Omental fat pad (tissue), 4 donors: ENCODE measurements at places on chromosomes 3 and 15.

DNA sequence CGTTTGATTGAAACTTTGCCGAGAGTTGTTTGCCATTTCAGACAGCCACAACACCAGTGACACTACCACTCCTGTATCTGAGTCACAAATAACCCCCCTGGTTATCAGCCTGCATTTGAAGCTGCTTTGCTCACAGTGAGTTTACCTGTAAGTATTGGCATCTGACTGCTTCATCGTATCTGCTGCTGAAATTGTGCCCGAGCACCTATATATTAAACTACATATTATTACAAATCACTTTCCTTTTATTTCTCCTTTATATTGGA, 39.2 kb upstream of the SPSB4 start:
- DNase-seq = no peak

GRCh38 chr3:169384573-169384972, 278.9 kb downstream of the MECOM start:
- no peak for DNase-seq

- DNase-seq = no peak
These were observed 123.1 kb upstream of the DPH6 start for GRCh38 chr15:35669021-35669420.

GRCh38 chr3:18126772-18127171, 298.4 kb downstream of the SATB1 start:
- DNase-seq = no peak
